ENCODE measurements at places on chromosomes 3 and 15.

GRCh38 chr3:168888781-168889180, 774.7 kb downstream of the MECOM start:
- DNase-seq: no peak

DNA sequence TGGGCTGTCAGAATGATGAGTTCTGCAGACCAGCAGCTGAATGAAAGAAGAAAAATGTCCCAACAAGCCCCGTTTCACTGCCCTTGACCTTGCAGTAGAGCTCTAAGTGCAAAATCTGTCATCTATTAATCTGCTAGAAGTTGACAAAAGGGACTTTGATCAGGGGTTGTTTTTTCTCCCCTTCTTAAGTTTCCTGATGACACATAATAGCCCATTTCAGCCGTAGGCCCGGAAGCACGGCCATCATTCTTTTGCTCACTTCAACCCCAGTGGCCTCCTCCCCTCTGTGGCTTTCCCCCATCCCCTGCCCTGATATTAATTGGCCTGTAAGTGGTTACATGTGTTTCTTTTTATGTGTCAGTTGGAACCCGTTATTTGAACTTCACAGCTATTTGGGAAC, 298.9 kb downstream of the RPLP1 start:
- no peak for DNase-seq

GRCh38 chr3:39460677-39461076, 6.8 kb upstream of the MOBP start:
- DNase-seq: no peak

DNA sequence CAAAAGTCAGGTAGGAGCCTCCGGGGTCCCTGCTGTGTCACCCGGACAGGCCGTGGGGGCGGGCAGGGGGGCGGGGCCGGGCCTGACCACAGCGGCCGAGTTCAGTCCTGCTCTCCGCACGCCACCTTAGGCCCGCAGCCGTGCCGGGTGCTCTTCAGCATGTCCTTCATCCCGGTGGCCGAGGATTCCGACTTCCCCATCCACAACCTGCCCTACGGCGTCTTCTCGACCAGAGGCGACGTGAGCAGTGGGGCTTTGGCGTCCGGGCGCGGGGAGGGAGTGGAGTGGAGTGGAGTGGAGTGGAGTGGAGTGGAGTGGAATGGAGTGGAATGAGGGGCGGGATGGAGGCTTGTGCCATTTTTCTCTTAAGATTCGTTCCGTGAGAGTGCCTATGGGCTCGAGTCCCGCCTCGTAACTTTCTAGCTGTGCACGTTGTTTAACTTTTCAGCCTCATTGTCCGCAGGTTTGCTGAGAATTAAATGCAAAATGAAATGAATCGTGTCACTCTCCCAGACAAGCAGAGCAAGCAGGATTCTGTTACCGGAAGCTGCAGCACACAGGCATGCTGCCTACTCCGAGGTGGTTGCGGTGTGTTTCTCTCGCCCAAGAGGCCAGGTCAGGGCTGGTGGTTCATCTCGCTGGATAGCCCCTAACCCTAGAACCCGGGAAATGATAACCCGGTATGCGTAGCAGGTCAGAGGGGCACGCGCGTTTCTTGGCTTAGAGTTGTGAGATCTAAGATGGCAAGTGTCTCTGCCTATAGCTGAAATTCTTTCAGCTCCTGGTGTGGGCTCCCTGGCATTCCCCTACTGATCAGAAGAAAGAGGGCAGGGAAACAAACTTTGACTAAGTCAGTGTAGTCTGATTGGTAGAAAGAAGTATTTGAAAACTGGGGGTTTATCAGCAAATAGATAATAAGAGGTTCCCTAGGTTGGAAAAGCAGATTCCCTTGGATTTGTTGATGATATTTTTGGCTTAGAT, at the start of gene FAH:
FAH (plus strand) TSS at position 104 of the 981 bp plus-strand sequence; CDS start at position 160, 56 bp downstream.
- DNase-seq: peak; percentile 72

- no peak for DNase-seq
These were observed 618.5 kb upstream of the BCHE start for GRCh38 chr3:166455744-166456143.

DNA sequence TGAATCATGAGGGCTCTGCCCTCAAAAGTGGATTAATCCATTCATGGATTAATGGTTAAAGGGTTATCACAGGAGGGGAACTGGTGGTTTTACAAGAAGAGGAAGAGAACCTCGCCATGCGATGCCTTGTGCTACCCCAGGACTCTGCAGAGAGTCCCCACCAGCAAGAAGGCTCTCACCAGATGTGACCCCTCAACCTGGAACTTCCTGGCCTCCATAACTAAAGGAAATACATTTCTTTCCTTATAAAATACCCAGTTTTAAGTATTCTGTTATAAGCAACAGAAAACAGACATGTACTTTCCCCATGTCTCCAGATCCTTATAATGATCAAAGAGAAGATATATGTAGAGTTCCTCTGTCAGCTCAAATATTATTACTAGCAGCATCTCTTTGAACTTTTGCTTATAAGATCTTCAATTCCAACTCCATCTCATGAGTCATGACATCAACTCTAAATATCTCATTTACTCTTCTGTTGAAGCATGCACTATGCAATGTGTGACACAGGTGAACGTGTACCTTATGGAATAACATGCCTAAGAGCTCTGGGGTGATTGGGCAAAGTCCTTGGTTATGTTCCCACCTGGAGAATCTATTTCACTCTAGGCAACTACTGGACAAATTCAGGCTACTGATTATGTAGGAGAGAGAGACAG, 37.5 kb upstream of the ZBTB38 start:
- DNase-seq: no peak

- no peak for DNase-seq
These were observed 1.6 kb upstream of the SPTBN5 start for GRCh38 chr15:41895491-41895890.

DNA sequence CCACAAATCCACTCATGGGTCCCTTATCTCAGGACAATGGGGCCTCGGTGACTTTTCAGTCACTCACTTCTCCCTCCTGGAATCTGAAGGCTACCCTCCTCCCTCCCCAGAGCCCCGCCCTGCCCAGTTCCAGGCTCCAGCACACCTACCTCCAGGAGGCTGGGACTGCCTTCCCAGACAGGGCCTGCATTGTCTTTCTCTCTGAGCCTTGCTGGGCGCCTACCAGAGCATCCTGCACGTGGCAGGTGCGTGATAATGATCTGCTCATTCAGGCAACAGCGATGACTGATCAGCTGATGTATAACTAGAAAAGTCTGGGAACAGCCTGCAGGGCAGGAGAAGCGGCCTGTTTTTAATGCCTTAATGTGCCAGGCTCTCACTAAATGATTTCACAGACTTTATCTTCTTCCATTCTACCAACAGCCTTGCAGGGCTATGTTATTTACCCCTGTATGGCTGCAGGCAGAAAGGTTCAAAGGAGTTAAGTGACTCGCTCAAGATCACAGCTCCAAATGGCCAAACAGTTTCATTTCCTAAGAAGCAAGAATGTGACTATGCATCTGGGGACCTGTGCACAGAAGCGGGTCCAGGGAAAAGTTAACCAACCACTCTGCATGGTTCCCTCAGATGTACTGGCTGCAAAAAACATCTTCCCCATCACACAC, 6.3 kb downstream of the ADAMTS17 start:
- DNase-seq: no peak

DNA sequence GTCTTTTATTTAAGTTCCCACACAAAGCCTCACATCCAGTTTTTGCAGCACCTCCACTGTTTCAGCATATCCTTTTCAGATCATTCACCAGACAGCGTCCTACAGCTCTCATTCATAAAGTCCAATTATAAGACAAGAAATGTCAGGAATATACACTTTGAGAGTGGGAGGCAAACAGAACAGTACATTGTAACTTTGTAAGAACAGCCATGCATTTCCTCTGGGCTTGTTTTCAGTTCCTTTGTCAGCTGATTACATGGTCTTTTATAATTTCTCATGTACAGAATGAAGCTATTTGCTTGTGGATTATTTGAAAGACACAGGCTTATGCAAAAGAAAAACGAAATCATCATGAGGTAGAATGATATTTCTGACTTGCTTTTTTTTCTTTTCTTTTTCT, 85.7 kb downstream of the SOX2 start:
- DNase-seq: no peak

DNA sequence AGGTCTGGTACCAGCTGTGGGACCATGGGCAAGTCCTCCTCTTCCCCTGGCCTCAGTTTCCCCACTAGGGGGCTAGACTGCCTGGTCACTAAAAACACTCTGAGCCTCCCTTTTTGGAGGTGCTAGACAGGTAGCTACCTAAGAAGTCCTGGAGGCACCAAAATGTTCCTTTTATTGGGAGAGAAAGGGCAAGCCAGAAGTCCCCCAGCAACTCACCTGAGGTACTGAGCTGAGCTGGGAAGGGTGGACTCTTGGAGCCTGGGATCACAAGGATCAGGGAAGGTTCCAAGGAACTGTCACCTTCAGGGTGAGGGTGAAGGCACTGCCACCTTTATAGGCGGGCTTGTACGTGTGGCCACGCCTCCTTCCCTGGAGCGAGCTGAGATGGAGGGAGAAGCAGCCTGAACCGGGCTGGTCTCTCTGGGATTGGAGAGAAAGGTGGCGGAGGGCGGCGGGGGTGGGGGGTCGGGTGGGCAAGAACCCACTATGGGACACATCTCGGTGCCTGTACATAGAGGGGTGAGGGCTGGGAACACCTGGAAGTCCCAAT, at the start of gene CYP1A1:
CYP1A1 (minus strand) TSS at position 304 of the 550 bp plus-strand sequence. CDS start 2,431 bp downstream, outside the sequence.
- DNase-seq: no peak

DNA sequence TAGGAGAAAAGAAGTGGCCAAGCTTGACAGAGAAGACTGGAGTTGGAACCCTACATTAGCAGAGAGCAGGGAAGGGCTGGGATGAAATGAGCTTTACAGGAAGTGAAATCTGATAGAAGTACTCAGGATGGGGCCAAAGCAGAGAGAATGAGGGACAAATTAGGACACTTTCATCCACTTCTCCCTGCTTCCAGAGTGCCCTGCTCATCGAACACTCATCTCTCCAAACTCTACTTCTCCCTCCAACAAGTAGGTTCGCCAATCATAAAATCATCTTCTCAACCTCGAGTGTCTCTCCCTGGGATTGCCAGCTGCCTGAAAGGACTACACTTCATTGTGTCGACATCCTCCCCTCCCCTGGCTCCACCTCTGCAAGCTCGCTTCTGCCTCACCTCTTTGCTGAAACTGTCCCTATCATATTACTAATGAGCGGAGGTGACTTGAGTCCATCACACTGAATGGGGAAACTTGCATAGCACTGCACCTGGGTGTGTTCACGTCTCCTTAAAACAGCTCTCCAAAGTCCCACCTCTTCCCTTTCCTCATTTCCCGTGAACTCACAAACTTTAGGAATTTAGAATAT, 365.8 kb downstream of the FOXP1 start:
- no peak for DNase-seq

- no peak for DNase-seq
These were observed 80.8 kb downstream of the NR2F2 start for GRCh38 chr15:96411056-96412031.

DNA sequence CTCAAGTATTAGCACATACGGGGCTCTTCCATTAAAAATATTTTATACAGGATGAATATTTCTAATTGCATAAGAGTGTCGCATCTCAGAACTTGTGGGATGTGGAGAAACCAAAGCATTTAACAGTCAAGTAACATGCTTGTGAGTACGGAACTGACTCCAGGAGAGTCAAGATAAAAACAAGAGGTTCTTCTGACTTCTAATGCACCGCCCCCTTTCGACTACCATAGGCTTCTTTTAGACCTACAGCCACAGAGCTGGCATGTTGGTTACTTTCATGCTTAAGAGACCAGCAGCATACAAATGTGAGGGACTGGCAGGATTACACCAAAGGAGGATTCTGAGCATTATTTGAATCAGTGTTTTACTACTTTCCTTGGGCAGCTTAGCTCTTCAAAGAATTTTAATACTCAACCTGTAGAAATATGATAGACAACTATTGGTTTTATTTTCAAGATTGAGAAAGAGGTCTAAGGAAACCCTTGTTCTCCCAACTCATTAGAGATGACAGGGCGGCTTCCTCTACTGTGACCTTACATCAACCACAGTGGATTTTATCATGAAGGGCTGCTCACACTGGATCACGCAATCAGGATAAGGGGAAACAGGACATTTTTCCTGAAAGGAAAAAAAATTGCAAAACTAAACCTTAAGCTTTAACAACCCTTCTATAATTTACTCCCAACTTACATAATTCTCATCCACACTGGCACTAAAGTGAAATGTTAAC, 14.0 kb downstream of the ETV5 start:
- no peak for DNase-seq

GRCh38 chr15:88802991-88803240, 320 bp upstream of the ACAN start:
- no peak for DNase-seq

- no peak for DNase-seq
These were observed 25.6 kb downstream of the PARP15 start for GRCh38 chr3:122603056-122603455.

DNA sequence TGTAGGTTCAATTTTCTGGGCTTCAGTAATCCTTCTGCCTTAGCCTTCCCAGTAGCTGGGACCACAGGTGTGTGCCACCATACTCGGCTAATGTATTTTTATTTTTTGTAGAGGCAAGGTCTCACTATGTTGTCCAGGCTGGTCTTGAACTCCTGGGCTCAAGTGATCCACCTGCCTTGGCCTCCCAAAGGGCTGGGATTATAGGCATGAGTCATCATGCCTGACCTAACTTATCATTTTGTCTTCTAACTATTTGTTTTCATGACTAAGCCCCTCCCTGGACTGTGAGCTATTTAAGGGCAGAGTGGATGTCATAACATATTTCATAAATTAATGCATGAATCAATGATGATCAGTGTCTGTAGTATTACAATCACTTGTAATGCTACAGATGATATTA, 56.1 kb upstream of the PIAS1 start:
- DNase-seq: no peak

- DNase-seq: no peak
These were observed 48.0 kb upstream of the TPRG1 start for GRCh38 chr3:189123595-189124387.

- DNase-seq: no peak
These were observed 108.8 kb downstream of the SEMA5B start for GRCh38 chr3:122918576-122919290.

- peak; percentile 60 for DNase-seq
These were observed 501 bp downstream of the DMXL2 start for GRCh38 chr15:51621936-51622603.

DNA sequence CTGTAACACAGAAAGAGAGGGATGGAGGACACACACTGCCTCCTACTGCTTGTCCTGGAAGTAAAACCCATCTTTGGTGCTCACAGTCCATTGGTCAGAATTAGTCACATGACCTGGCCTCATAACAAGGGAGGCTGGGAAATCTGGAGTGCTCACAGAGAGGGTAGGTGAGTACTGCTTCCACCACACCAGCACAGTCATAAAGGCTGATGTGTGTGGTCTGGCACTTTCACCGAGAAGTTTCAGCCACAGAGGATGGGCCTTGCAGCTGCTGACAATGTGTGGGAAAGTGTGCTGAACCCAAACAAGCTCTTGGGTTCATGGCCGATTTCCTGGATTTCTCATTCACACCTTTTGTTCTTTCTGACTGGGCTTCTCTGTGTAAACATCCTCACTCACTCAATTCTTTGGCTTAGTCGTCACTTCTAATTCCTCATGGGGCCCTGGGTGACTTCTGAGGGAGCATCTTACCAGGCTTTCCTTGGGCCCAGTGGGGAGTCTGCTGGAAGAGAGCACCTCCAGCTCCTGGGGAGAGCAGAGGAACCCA, 100.7 kb downstream of the ASB7 start:
- peak; percentile 70 for DNase-seq

All from MM.1S (cell line).